Trophoblast cell (in vitro differentiated cells and primary cell): ENCODE measurements at places on chromosomes 3 and 15.

DNA sequence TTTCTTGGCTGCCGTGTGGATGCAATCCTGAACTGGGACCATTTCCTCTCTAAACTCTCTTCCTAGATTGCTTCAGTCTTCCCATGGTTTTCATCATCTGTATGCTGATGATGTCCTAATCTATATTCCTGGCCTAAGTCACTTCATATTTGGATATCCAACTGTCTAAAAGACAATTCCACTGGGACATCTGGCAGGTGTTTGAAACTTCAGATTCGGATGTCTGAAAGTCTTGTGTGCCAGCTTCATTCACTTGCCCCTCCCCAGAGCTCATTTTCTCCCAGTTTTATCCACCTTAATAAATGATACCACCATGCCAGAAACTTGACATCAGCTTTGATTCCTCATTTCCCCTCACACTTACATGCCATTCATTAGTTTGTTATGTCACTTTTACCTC lies 134.9 kb upstream of the PTX3 start:
- DNase-seq = no peak

DNA sequence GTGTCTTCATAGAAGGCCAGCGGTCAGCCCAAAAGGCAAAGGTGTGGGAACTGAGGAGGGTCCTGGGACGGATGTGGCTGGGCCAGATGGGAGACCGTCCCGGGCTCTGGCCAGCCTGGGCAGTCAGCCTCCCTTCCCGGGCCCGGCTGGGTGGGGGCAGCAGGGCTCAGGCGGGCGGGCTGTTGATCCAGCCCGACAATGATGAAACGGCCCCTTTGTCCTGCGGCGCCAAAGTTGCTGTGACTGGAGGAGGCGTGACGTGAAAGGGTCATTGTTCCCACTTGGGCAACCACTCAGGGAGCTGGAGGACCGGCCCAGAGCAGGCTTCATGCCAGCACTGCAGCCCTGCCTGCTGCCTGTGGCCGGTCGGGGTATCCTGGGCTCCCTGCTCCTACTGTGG lies 16.5 kb downstream of the DUSP7 start:
- DNase-seq = no peak

DNA sequence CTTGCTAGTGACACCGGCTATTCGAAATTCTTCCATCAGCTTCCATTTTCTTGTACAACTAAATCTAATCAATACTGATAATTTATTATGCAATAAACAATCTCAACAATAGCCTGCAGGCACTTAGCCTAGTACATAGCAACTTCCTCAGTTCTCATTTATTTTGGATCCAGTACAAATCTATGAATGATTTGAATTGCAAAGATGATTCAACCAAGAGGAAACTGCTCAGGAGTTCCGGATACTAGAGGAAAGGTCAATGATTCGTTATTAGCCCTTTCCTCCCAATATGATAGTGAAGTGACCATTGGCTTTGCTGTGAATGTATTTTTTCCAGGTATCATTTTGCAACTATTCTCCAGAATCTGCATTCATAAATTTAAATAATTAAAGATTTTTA lies 827.0 kb downstream of the CADM2 start:
- no peak for DNase-seq

- DNase-seq = no peak
These were observed 3.9 kb downstream of the SLC6A1 start for GRCh38 chr3:10996345-10997013.

DNA sequence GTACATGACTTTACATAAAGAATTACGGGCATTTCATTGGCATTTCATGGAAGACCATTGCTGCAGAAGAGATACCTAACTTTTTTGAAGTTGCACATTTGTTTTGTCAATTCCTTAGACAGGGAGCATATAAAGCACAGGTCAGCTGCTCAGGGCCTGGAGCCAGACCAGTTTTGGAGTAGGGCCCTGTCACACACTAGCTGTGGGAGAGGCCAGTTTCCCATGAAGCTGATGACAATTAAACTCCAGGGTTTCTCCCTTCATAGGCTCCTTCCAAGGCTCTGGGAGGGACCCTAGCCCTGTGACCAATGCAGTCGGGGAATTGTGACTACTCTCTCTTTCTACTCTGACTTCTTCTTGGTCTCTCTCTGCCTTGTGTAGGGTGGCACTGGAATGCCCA lies 107.3 kb upstream of the SELENOK start:
- no peak for DNase-seq

DNA sequence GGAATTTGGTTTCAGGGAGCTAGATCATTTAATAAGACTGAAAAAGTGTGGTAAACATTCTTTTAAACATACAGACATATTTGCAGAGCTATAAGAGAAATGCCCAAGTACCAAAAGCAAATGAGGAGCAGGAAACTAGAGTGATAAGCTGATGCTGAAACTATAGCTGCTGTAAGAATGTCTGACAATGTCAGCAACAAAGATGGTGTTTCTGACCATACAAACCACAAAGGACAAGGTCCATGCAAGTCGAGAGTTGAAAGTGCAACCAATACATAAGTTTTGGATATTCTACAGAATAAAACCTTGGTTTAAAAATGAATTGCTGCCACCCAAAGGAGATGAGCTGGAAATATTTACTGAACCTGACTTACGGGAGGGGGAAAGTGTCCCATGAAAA lies 610.2 kb downstream of the TBL1XR1 start:
- no peak for DNase-seq

- no peak for DNase-seq
These were observed 129.8 kb downstream of the MBNL1 start for GRCh38 chr3:152398495-152398894.

DNA sequence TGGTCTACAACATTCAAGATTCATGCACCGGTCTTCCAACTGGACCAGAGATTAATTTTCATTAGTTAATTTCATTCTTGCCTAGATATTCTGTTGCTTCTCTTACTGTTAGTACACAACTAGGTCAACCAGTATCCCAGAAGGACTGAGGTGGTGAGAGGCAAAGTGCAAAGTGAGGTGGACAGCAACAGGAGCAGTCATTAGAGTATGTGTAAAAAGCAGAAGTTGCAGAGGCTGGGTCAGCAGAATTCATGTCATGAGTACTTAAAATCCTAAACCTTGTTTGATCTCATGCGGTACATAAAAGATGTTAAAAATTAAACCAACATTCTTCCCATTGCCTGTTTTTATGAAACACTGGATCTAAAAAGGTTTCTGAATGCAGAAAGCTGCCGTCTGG lies 46.7 kb downstream of the PARP14 start:
- no peak for DNase-seq

DNA sequence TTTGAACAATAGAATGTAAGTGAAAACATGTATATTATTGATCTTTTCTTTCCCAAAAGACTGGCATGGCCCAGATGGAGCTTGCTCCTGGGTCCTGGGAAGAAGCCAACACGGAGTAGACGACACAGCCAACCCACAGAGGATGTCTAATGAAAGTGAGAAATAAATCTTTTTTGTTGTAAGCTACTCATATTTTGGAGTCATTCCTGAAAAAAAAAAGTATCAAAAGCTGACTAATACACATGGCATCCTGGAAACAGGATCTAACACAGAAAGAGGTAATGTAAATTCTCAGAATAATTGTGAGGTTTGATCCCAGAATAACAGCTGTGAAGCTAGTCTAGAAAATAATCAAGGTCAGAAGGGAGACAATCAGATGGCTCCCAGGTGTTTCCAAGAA lies 12.6 kb upstream of the FRMD5 start:
- DNase-seq = no peak

DNA sequence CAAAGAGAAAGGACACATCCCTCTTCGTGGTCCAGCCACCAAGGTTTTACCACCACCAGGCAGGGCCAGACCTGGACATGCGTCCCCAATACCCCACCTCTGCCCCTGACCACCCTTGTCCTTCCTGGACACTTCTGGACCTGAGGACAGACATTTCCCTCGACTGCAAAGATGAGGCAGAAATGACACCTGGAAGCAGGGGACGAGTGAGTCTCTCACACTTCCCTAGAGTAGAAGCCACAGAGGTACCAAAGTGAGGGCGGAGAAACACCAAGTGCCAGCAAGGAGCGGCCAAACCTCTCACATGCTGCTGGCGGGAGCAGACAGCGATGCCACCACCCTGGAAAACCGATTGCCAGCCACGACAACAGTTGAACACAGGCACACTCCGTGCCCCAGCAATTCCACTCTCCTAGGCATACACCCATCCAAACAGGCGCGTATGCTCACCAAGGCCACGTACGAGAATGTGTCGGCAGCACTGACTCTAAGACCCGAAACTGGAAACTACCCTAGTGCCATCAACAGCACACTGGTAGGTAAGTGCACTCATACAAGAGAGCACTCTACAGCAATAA lies 207.0 kb upstream of the NSMCE3 start:
- DNase-seq = no peak

GRCh38 chr3:102593812-102594602 lies 159.2 kb downstream of the ZPLD1 start:
- no peak for DNase-seq

DNA sequence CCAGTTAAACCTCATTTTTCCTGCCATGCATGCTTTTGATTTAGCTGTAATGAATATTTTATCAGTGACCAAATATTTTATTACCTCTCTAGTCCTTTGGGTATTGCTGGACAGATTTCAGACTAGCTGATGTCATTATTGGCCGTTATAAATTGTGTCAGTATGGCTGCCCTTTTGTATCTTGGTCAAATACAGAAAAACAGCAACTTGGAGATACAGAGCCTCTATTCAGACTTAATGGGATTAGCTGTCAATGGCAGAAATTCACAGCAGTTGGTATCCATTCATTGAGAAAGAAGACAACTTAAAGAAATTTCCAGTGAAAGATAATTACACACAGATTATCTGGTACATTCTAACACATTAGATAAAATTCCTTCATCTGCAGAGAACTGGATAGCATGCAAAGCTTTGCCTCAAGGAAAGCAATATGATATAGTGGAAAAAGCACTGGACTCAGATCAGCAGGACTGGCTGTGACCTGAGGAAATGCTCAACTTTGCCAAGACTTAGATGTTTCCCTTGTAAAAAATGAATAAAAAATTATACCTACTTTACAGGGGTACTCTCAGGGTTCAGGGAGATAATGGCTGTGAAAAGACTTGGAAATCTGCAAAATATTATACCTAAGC lies 20.8 kb downstream of the COL6A6 start:
- no peak for DNase-seq

- DNase-seq = no peak
These were observed 221.4 kb downstream of the CADPS start for GRCh38 chr3:62653796-62654195.

- DNase-seq = no peak
These were observed 81.7 kb upstream of the PLCL2 start for GRCh38 chr3:16803019-16803418.

GRCh38 chr3:14796403-14797077 lies 22.2 kb upstream of the FGD5 start:
- DNase-seq = no peak

GRCh38 chr15:77650265-77650664 lies 17.6 kb upstream of the LINGO1 start:
- no peak for DNase-seq

DNA sequence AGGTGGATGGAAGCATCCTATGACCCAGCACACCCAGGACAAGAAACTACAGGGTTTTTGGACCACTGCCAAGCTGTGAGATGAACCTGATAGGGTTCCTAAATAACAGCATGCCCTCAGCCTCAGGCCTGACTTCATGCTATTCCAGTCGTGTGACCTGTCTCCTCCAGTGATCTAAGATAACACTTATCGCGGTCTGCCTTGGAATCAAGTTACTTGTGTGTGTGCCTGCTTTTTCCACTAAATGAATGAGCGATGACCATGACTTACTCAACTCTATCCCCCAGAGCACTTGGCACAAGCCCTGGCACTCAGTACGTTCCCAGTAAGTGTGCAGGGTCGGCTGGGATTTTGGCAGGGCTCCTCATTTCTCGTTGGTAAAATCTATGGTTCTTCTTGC lies 172.7 kb upstream of the TP63 start:
- DNase-seq = peak; percentile 99

DNA sequence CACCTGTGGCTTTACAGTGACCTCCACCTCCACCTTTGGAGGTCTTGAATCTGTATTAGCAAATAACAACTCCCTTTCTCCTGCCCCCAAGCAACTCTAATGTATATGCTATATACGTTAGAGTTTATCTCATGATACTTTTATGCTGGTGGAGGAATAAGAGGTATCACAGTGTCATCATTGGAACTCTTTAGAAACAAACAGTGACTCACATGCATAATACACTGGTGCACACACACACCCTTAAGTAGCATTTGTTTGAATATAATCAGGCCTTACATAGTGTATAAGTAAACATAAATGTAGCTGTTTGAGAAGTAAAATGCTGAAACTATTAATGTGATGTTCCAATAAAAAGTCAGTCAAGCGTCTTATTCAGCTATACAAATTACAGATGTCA lies 280.2 kb upstream of the C2CD4B start:
- DNase-seq = no peak

DNA sequence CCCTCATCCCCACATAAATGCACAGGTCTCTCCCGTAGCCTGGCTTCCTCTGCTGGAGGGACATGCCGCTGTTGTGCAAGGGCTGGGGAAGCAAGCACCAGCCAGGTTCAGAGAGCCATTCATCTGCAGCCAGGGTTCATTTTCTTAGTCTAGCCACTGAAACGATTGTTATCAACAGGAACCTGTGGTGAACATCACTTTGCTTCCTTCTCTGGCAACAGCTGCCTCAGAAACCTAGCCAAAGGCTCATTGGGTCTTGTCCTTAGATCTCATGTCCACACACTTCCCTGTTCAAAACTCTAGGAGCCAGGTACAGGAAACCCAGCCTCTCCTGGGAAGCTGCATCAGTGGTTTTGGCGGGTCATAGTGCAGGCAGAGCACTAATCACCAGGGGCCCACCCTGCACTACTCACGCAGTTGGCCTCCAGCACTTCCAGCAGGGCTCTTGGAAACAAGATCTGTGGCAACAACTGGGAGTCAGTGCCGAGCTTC lies 47.0 kb downstream of the OXNAD1 start:
- no peak for DNase-seq

GRCh38 chr3:98333989-98334606 lies 19.6 kb upstream of the OR5K4 start:
- DNase-seq = no peak

DNA sequence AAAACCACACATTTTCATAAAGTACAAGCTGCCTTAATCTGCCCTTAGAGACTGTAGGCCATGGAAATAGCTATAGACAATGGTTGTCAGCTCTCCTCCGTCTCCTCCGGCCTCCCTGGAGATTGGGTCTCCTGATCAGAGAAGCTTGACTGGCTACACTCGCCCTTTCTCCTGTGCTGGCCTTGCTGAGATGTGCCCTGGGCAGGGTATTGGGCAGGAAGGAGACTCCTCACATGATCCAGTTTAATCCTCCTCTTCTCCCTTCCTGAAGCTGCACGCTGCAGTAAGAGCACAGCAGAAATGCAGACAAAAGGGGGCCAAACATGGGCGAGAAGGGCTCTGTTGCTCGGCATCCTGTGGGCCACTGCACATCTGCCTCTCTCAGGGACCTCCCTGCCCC lies at the start of gene SLC24A5:
Gene SLC24A5 (plus strand): TSS at position 246 of the 400 bp plus-strand sequence. CDS start 55 bp downstream, at position 301.
- no peak for DNase-seq

- no peak for DNase-seq
These were observed 27.5 kb upstream of the FAM81A start for GRCh38 chr15:59410391-59410896.
